ENCODE measurements at places on chromosomes 1 and 21.
A peak's percentile ranks its signal among the peaks of the same experiment; 100 is the strongest.

DNA sequence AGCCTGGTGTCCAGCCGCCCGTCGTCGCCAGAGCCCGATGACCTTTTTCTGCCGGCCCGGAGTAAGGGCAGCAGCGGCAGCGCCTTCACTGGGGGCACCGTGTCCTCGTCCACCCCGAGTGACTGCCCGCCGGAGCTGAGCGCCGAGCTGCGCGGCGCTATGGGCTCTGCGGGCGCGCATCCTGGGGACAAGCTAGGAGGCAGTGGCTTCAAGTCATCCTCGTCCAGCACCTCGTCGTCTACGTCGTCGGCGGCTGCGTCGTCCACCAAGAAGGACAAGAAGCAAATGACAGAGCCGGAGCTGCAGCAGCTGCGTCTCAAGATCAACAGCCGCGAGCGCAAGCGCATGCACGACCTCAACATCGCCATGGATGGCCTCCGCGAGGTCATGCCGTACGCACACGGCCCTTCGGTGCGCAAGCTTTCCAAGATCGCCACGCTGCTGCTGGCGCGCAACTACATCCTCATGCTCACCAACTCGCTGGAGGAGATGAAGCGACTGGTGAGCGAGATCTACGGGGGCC, 1.2 kb downstream of the OLIG2 start:
- DNase-seq, result no peak

DNA sequence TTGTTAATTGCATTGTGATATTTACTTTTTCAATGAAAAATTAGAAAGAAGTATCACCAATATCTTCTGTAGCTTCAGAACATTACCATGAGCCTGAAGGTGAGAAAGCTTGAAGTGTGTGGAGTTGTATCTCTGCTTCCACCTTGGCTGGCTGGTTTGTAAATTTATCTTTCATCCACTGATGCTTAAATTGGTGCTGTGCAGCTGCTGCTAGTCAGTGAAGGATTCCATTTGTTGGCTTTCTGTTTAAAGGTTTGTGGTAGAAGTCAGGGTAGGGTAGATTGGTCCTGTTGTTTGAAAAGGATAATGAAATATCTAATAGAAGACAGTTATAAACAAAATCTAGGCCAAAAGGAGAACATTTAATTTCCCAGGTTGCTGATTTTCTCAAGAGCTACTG, 105.7 kb downstream of the C1orf21 start:
- no peak for DNase-seq

GRCh38 chr1:190205713-190206112, 272.0 kb downstream of the BRINP3 start:
- peak; percentile 31 for DNase-seq

DNA sequence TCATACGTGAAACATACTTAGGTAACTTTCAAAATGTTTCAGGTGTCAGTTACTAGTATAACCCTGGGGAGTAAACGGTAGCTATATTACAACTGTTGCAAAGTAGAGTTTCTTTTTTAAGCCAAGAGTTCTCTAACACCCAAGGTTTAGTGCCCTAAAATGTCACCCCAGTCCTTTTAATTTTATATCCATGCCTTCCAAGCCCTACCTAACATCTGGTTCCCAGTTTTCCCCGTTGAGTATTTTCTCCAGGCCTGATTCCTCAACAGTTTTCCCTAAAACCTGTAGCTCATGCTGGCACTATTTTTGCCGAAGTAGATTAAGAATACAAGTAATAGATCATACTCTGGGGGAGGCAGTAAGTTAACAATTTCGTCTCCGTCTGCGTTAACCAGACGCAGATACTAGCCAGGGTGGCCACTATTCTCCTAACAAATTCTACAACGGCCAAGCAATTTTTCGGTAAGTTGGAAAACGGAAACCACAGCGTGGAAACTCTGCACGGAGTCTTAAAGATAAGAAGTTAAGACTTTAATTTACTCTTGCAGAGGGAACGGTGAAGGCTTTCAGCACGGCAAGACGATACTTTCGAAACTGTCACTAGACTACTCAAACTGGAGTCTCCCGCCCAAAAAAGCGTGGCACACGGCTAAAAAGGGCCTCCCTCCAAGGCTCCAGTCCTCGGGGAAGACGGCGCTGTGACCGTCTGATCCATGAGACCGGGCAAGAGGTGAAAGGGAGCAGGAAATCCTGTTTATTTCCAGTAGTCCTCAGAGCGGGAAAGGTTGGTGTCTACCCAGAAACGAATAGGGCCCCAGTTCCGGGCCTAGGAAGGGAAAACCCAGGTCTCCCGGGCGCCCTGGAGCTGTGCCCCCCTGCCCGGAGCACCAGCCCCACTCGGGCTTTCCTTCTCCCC, 945 bp downstream of the SRSF4 start:
- no peak for DNase-seq

DNA sequence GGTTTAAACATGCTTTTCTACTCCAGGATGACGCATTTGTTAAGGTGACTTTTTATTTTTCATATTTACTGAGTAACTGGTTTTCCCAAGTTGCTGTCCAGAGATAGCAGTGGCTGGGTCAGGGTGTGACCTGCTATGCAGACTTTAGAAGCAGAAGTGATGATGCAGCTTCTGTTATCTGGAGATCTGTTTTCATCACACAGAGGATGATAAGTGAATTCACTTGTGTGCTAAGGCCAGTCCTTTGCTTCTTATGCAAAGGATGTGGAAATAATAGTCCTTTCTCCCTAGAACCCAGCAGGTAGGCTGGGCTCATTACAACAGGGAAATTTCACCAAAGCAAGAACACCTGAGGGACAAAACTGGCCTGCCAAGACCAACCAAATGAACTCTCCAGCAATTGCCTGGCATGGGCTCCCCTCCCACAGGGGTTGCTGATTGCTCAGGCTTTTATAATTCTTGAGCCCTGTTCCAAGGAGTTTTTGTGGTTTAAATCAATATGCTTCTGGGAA, 97.8 kb upstream of the LPGAT1 start:
- DNase-seq, result peak; percentile 73

- DNase-seq, result no peak
Measured at GRCh38 chr1:8754993-8755392, 62.4 kb downstream of the RERE start.

DNA sequence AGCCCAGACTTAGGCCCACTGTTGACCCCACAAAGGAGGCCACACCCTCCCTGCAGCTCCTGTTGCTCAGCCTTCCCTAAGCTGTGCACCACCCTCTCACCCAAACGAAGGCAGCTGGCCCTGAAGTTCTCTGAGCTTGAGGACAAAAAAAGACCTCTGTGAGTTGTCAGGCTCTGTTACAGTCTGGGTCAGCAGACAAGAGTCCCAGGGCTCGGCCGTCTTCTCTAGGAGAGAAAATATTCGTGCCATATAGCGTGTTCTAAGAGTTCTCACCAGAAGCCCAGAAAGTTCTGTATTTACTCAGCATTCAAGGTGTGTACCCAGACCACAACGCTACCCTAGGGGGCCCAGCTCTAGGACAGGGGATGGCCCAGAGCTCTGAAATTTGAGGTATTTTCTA, 25.5 kb upstream of the LYST start:
- no peak for DNase-seq

- DNase-seq, result peak; percentile 59
Measured at GRCh38 chr1:53681977-53682685, 56.8 kb downstream of the GLIS1 start.

DNA sequence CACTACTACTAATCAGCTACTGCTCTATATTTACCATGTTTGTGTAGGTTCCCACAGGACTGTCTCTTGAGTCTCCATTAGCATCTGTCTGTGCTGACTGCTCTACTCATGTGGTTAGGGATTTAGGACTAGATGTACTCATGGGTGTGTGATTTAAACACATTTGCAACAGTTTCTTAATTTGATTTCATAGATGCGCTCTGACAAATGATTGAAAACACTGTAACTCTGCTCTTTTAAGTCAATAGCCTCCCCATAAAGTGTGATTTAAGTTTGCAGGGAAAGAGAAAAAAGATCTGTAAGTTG, 809.3 kb downstream of the NCAM2 start:
- no peak for DNase-seq

- DNase-seq, result peak; percentile 43
Measured at GRCh38 chr1:21539933-21540332, 30.7 kb downstream of the ALPL start.

DNA sequence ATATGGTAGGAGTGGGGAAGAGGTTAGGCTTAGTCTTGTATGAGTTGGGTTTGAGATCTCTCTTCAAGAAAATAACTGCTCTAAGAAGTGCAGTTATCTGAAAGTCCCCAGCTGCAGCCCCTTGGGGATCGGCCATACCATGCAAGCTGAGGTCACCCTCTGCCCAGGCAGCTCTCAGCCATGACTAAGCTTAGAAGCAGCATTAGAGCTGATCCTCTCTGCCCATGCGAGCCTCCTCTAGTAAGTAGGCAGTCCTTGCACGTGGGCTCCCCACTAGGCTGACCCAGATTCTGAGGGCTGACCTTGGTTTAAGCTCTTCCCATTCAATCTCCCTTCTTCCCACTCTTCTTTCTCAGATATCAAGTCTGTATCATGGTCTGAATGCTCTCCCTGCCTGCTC, 121.0 kb upstream of the UBE2U start:
- peak; percentile 21 for DNase-seq

DNA sequence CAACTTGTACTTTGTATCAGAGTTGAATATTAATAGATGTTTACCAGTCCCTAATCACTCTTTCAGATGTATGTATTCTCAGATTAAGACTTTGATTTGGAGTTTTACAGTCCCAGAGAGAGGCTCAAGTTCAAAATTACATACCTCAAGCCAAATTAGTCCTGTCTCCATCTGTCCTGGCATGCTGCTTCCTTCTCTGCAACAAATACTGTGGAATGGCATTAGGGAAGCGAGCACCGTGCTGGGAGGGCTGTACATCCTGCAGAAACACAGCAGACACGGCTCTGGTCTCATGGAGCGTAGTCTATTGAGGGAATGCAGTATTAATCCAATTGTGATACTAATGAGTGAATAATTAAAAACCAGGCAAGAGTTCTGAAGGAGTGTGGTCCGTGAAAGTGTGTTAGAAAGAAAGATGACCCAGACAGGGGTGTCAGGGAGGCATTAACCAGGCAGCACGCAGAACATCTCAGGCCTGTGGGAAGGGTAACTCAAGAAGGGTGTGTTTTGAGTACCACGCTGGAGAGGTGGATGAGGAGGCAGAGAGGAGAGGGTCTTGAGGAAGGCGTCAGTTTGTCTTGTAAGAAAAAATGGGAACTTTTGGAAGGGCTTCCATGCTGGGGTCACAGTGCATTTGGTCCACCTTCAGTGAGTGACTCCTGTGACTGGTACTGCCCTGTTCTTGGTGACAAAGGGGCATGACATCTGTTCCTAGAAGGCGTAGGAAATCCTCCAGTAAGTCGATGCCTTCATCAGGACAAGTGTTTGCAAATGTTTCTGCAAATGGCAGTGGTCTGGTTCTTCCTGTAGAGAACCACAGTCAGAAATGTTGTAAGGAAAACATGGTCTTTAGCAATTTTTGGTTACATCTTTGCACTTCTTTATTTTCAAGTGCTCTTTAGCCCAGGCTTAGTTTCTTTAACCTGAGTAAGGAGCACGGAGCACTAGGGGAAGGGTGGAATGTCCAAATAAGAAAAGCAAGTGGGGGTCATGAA, 1.6 kb downstream of the RAB4A start:
- peak; percentile 32 for DNase-seq

DNA sequence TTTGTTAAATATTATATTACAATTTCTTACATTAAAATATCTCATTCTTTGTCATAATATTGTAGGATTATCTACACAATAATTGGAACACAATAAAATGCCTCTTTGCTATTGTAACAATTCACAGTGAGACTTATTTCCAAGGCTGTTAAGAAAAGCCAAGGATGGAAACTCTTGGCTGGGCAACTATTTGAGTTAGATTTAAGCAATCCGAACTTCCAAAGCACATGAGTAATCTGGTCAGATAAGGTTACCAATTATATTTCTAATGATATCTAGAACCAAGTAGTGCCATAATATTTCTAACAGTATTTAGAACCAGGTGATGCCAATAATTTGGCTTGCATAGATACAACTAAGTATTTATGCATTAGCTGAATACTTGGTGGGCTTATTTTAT, 154.7 kb upstream of the KCNK2 start:
- no peak for DNase-seq

GRCh38 chr1:180779584-180779983, 133.1 kb upstream of the KIAA1614 start:
- DNase-seq, result no peak

DNA sequence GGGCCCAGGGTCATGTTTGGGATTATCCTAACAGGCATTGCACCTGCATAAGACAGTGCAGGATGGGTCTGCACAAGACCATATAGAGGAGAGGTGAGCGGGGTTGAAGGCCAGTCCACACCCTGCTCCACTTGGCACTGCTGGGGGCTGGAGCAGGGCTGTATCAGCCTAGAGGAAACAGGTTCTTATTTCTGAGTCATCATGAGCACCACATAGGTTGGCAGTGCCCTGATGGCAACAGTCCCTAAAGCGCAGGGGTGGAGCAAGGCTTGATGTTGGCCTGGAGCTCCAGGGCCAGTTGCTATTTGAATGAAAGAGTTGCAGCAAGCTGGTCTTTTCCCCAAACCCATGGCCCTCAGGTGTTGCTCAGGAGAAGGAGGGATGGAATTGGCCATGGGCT, 29.8 kb upstream of the BMP8B start:
- DNase-seq, result peak; percentile 85

DNA sequence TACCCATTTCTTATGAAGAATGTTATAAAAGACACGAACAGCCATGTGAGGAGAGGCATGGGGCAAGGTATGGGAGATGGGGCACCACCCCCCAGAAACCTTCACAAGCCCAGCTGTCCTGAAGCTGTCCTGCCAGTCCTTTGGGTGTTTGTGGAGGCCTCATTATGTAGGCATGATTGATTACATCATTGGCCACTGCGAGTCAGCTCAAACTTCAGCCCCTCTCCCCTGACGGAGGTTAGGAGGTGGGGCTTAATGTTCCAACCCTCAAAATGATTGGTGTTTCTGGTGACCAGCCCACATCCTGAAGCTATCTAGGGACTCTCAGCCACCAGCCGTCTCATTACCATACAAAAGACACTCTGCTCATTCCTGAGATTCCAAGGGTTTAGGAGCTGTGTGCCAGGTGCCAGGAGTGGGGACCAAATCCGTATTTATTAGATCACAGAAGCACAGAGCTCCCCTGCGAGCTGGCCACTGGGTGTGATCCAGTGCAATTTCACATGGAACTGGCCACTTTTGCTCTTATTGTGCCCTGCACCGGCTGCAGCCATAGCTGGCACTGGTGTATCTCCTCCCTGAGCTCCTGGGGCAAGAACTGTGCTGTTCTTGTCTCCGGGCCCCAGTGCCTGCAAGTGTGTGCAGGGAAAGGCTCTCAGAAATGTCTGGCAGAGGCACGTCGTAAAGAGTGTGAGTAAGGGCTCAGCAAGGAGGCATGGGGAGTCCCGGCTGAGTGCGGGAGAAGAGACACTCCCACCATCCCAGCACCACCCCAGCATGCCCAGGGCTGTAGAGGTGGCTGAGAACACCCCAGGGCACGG, 10.5 kb downstream of the KIAA1614 start:
- DNase-seq, result peak; percentile 53

- no peak for DNase-seq
Measured at GRCh38 chr1:77688939-77689338, 6.5 kb upstream of the ZZZ3 start.
